Suprapubic skin (tissue), 4 donors: ENCODE measurements at places on chromosomes 3 and 15.

- DNase-seq, result no peak
Measured at GRCh38 chr3:40602778-40603385, 78.1 kb downstream of the ZNF621 start.

DNA sequence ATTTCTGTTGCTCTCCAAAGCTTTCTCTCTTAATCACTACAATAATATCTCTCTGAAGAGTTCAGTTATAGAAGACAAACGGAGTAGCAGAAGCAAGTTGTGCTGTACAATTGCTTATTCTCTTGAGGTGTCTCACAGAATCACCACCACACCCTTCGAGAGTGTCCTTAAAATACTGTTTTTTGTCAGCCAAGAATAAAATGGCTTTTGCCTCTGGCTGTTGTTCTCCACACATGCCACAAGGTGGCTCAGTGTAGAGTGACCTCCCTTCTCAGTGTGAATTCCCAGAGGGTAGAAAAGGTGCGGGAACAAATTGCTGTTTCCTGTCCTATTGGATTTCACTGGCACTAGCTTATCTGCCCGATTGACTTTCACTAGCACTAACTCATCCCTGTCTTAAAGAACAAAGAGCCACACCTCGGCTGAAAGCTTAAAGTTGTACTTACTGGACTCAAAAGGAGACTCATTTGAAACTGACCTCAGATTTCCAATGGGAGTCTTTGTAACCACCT, 134.2 kb upstream of the SATB1 start:
- no peak for DNase-seq

- no peak for DNase-seq
Measured at GRCh38 chr3:142019794-142020320, 129.5 kb downstream of the TFDP2 start.

DNA sequence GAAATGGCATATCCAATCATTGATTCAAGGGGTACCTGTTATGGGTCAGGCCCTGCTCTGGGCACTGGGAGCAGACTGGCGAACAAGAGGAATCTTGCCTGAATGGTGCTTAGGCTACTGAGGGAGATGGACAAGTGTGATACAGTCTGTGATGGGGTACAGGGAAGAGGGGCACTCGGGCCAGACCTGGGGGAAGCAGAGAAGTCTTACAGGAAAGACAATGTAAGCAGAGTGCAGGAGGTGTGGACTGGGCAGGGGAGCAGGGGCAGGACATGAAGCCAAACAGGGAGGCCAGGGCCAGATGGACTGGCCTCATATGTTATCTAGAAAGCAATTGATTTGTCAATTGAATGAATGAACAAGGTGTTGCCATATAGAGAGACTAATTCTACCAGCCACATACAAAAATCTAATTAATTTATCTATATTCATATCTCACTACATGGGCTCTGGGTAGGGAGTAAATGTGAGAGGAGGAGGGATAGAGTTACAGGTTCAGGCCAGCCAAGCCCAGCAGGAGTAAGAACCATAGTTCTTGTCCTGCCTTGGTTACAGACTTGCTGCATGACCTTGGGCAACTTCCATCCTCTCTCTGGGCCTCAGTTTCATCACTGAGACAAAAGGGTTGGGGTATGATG, 3.6 kb upstream of the IGDCC4 start:
- DNase-seq, result no peak

DNA sequence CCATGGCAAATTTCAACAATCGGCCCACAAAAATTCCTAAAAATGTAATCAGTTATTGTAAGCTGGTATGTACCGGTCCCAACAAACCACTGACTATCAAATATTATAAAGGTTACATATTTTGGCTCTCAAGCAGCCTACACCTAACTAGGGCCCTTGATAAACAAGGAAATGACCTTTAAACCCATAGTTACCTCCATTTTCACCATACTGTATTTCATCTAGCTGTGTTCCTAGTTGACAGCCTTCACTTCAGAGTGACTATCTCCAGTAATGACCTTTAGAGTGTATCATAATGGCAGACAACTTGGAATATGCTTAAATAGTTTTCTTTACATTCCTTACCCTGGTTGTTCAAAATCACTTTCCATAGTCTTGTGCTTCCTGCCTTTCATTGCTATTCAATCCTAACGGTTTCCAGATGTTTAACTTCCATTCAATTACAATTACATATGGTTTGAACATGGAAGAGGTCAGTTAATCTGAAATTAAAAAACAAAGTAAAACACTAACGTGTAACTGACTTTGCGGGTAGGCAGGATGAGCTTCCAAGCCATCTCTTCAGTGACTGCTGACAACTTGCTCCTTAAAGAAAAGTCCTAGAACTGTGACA, 111.9 kb upstream of the TSC22D2 start:
- DNase-seq, result no peak

- DNase-seq, result no peak
Measured at GRCh38 chr15:69704229-69704628, 251.6 kb downstream of the RPLP1 start.

DNA sequence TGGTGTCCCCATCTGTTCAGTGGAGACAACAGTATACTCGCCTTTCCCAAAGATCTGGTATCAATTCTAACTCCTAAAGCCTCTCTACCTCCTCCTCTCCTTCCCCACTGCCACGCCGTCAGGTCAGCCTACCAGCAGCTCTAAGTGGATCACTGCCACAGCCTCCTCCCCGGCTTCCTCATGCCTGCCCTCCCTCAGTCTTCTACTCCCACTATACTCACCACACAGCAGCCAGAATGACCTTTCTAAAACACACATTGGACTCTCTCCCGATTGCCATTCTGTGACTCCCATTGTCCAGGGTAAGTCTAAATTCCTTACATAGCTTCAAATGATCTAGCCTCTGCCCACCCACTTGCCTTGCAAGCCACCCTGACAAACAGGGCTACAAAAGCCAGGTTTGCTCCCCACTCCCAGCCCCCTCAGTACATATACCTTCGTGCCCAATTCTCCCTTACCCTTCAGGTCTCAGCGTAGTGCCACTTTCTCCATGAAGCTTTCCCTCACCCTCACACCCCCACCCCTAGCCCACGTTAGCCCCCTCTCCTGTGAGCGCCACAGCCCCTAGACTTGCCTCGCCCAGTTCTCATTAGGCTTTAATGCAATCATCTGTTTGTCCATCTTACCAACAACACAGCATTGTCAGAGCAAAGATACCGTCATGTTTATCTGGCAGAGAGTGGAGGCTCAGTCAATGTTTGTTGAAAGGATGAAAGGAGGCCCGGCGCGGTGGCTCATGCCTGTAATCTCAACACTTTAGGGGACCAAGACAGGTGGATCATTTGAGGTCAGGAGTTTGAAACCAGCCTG, 9.5 kb upstream of the SEMA7A start:
- peak; percentile 34 for DNase-seq

DNA sequence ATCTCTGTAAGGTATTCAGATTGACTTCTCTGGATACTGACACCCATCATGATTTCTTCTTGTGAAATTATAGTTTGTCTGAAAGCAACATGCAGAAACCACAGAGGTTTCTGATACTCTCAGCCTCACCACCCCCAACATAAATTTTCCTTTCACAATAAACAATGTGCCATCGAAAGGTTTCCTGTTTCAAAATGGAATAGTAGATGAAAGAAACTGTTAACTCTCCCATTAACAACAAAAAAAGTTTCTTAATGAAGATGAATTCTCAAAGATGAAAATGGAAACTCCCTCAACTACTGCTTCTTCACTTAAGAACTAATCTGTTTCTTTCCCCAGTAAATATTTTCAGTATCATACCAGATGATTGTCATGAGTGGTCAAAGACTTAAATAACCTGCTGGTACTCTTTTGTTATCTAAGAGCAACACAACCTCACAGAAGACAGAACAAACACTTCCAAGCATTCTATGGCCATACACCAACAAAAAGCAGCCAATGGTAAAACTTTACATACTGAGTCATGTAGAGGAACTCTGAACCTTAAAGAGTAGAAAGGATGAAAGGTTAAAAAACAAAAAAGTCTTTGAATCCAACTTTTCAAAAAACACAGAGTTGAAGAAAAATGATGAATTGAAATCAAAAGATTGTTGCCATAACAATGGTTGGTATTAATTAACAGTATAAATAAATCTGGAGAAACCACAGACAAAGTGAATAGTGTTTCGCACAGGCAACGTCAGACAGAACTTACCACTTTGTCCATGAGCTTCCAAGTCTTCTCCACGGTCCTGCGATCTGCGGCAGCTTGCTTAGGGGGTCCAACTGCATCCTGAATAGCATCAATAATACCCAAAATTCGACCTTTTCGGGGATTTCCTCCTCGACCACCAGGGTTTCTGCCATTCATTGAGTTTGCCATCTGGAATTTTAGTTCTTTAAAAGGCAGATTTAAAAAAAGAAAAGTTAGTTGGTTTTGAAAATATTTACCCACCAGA, 1.9 kb downstream of the CBLB start:
- DNase-seq, result no peak

DNA sequence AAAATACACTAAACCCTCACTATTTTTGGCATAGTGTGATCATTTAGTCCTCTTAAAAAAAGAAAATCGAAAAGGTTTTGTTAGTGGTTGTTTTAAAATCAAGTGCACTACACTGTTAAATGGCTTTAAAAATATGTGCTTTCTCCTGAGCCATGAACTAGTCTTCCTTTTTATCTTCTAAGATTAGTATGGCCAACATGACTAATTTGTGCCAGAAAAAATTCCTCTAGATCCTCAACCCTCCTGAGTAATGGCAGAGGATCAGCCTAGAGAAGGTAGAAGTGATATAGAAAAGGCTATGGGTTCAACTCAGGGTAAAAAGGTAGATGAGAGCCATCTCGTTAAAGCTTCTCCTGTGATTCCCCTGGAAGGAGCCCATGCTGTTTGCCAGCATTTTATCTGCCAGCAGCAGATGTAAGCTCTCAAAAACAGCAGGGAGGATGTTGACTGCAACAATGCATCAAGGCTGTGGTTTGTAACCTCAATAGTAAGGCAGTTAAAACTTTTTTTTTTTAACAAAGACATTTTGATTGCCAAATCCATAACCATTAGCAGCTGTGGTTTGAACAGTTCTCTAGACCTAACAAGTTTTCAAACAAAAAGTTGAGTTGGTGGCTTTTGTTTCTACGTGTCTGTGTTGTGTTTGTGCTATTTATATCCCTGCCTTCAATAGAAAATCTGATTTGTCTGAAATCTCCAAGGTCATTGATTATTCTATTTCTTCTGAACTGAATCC, 30.2 kb upstream of the ZNF609 start:
- no peak for DNase-seq

GRCh38 chr15:87609894-87610293, 646.6 kb downstream of the NTRK3 start:
- DNase-seq, result no peak

DNA sequence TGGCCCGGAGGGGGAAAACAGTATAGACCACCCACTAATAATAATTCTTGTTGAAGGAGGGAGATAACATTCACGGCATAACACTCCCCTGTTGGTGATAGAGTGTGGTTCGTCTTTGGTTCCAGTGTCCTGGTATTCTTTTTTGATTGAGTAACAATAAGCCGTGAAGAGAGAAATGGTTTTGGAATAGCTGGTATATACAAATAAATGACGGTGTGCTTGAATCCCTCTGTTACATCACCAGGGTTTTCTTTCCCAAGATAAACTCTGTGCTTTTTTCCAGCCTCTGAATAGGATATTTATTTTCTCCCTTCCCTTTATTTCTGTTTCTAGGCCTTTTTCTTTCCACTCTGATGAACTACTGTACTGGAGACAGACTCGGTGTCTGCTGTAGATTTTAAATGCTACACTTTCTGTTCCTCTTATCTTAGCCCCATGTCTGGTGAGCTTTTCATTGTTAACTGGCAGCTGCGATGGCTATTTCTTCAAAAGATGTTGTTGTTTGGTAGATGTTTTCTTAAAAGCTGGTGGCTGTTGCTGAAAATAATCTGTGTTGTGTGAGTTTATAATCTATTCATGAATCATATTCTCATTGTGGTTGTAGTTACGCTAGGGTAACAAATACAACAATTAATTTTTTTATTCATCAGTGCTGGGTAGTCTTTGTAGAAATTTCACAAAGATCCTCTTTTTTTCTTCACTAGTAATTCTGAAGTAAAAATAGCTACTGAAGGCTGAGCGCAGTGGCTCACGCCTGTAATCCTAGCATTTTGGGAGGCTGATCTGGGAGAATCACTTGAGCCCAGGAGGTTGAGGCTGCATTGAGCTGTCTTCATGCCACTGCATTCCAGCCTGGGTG, 15.5 kb upstream of the SCAANT1 start:
- DNase-seq, result no peak

GRCh38 chr3:72154391-72155335, 369.7 kb upstream of the PROK2 start:
- no peak for DNase-seq

GRCh38 chr15:66905954-66906353, 159.4 kb upstream of the SMAD3 start:
- no peak for DNase-seq

- DNase-seq, result no peak
Measured at GRCh38 chr3:120909602-120909878, 1.5 kb downstream of the STXBP5L start.

DNA sequence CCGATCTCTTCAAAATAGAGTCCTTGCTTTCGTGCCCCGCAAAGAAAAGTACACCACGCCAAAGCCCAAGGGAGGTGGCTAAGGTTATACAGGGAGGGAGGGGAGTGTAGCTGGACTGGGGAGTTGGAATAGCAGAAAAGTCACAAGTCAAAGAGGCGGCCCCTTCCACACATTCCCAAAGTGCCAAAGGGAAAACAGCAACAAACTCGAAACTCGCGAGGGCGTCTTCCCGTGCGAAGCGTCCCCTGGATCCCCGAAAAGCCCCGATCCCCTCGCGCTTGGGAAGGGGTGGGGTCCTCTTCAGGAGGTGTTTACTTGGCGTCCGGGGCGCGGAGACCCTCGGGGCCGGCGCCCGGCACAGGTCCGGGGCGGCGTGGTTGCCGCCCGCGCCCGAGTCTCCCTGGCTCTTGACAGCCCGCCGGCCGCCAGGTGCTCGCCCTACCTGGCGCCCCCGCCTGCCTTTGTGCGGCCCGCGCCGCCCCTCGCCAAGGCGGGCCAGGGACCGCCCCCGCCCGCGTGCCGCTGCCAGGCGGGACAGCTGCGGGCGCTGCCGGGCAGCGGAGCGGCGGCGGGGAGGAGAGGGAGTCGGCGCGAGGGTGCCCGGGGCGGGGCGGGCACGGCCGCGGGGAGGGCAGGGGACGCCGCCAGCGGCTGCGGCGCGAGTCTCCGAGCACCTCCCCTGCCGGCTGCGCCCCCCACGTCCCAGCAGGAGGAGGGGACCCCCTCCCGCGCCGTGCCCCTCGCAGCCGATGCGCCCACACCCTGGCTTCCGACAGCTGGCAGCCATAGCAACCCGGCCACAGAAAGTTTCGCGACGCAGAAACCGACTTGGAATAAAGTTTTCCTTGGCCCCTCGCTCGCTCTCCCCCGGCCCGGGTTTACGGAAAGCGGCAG, 966 bp downstream of the MYO1E start:
- no peak for DNase-seq

DNA sequence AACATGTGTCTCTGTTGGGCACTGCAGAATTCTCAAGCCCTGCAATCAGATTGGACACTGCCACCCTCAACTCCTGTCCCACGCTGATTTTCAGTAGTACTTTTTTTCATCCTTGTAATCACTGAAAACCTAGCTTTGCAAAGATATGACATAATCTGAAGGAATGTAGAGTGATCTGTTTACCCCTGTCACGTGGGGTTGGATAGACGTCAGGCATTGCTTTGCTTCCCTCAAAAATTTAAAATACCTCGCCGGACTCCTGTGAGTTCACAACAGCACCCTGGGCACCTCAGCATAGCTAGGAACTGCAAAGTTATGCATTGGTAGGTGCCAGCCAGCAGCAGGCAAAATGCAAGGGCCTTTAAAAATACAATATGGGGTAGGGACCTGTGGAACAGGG, 71.1 kb upstream of the OXTR start:
- no peak for DNase-seq

- no peak for DNase-seq
Measured at GRCh38 chr15:88637436-88637835, 1.4 kb upstream of the ISG20 start.

- DNase-seq, result no peak
Measured at GRCh38 chr15:79954661-79955060, 16.3 kb downstream of the BCL2A1 start.
